ENCODE measurements at places on chromosomes 4 and X. TPM values are rescaled to one million over a fixed set of nuclear protein-coding genes. Genes with fewer than 3 reads are reported as not detected.

The SSR4 gene
- total RNA-seq: 238 TPM

The TMPRSS11B gene
- not detected for total RNA-seq

The MGAT4D gene
- not detected for total RNA-seq

The HUWE1 gene
- 102 TPM for total RNA-seq

The MRFAP1L1 gene
- 44.1 TPM for total RNA-seq

The GLUD2 gene
- 4.0 TPM for total RNA-seq

The GYG2 gene
- total RNA-seq: 21.4 TPM

The DDX53 gene
- total RNA-seq: not detected
